Epithelial cell of esophagus (primary cell): ENCODE measurements at places on chromosomes 4 and X.

- peak; percentile 63 for DNase-seq
These were observed 63.9 kb downstream of the TRAPPC11 start for GRCh38 chr4:183722731-183723560.

DNA sequence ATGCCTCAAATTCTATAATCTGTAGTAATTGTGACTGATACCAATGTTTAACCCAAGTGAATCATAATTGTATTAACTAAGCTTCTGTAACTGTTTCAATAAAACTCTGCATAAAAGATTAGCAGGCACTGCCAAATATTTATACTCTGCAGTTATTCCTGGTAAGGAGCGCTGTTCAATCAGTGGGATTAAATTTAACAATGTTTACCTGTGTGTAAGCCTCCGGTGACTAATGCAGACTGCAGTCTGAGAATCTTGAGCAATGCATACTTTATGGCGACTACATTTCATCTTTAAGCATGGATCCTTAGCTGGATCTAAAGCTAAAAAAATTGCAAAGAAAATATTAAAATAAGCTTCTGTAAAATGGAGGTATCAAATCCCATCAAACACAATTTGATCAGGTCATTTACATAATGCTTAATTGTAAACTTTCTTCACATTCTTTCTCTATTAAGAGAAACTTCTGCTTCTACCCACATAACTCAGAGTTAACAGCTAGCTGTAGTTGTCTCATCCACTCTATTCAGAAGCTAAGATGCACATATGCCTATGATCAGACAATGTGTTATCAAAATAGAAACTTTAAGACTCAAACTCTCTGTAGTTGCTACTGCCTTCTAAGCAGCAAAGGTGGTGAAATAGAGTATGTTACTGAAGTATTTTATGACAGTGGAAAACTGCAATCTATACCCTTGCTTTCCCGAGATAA is 234.0 kb downstream of the SPOCK3 start:
- peak; percentile 90 for DNase-seq

GRCh38 chr4:88728146-88728545 is 30.5 kb upstream of the NAP1L5 start:
- no peak for DNase-seq

GRCh38 chrX:20756585-20756984 is 489.9 kb upstream of the RPS6KA3 start:
- no peak for DNase-seq

DNA sequence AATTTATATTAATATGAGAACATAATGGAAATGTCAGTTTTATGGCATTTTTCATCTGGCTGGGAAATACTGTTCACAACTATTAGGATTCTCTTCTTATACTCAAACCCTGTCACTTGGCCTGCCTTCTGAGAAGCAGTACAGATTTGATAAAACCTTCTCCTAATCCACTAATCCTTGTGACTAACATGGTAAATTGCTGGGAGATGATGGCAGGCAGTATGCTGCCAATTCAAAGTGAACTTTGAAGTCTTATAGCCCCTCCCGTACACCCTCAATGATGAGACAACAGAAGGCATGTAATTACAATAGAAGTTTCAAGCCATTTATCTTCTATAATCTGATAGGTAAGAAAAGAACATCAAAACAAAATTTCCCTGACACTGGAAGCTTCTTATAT is 36.9 kb downstream of the PAQR3 start:
- no peak for DNase-seq

- no peak for DNase-seq
These were observed 23.3 kb downstream of the PRKX start for GRCh38 chrX:3690140-3690539.

GRCh38 chrX:137234651-137235402 is 201.0 kb upstream of the GPR101 start:
- no peak for DNase-seq

DNA sequence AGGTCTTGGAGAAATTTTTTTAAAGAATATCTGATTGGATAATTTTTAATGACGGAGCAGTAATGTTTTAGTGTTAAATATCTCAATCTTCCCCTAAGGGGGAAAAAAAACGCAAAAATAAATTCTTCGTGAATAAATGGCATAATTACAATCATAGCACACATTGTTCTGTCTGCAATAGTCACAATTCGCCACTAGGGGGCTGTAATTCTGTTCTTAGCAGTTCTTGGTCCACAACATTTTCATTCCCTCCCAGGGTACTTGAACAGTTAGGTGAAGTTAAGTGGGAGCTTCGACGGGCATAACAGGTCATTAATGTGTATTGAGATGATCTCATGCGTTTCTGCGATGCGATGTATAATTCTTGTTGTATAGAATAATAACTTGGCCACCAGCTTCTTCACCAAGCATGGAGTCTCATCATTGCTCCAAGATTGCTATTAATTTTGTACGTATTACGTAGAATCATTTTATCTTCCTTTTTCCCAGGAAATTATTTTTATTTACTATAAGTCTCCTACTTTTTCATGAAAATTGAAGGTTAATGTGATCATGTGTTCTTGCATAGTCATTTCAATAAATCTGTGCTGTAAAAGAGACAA is 27.2 kb downstream of the HTR2C start:
- DNase-seq, result peak; percentile 44

- DNase-seq, result peak; percentile 92
These were observed 132.1 kb upstream of the LDB2 start for GRCh38 chr4:17030543-17030942.

GRCh38 chrX:47958761-47959342 is 44.9 kb downstream of the ZNF182 start:
- peak; percentile 1 for DNase-seq

- DNase-seq, result no peak
These were observed 125.9 kb downstream of the SHISA3 start for GRCh38 chr4:42523066-42523718.

DNA sequence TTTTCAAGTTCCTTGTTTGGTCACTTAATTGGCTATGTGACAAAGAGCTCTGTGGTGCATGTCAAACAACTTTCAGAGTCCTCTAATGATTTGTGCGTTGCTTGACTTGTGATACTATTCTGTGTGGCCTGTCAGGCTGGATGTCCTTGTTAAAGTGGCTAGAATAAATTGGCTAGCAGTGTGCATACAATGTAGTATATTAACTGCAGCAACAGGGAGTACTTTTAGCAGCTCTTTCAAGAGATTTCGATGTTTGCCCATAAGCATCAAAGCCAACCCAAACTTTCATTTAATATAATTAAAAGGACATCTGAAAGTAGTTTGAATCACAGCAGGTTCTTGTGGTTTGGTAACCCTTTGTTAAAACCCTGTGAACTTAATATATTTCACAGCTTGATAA is 718.9 kb downstream of the ADGRL3 start:
- DNase-seq, result no peak

GRCh38 chr4:143307531-143307930 is 29.1 kb upstream of the GAB1 start:
- peak; percentile 44 for DNase-seq

- peak; percentile 28 for DNase-seq
These were observed 54.1 kb downstream of the TXK start for GRCh38 chr4:48079972-48080391.

DNA sequence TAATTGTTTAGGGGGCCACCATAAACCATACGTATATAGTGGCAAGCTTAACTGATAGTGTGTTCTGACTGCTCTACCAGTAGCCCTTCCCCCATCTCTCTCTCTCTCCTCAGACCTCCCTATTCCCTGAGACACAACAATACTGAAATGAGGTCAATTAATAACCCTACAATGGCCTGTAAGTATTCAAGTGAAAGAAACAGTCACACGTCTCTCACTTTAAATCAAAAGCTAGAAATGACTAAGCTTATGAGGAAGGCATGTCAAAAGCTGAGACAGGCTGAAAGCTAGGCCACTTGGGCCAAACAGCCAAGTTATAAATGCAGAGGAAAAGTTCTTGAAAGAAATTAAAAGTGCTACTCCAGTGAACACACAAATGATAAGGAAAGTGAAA is 78.0 kb downstream of the PRDM5 start:
- no peak for DNase-seq

GRCh38 chr4:98828801-98829200 is 100.1 kb downstream of the EIF4E start:
- DNase-seq, result peak; percentile 37

GRCh38 chr4:7970361-7970946 is 30.8 kb upstream of the AFAP1 start:
- no peak for DNase-seq

GRCh38 chrX:20263474-20263873 is 3.2 kb downstream of the RPS6KA3 start:
- peak; percentile 22 for DNase-seq

- DNase-seq, result peak; percentile 86
These were observed 931.7 kb upstream of the HS3ST1 start for GRCh38 chr4:12360391-12360790.

DNA sequence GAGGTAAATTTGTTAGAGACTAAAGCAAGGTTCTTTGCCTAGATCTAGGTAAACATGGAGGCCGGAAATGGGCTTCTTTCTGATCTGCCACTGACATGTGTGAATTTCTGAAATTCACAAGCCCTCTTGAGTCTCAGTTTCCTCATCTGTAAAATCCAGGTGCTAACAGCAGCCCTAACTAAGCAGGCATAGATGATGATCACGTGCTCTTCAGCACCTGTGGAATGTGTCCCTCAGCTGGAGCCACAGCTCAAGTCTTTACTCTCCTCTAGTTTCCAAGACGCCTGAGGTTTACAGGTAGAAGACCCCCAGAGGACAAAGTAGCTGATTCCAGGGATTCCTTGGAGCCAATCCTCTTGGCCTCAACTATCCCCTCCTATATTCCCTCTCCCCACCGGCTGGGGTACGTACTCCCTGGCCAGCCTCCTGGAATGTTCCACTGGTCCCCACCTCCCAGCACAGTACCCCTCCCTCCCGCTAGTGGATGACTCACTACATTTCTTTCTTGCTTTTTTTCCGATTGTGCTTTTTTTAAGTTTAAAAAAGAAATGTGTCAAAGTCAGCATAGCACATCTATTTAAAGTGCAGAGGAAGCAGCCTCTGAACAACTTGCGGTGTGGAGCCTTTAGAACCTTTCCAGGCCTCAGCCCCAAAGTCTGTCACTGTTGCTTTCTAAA is 98.4 kb downstream of the PHKA2 start:
- no peak for DNase-seq

DNA sequence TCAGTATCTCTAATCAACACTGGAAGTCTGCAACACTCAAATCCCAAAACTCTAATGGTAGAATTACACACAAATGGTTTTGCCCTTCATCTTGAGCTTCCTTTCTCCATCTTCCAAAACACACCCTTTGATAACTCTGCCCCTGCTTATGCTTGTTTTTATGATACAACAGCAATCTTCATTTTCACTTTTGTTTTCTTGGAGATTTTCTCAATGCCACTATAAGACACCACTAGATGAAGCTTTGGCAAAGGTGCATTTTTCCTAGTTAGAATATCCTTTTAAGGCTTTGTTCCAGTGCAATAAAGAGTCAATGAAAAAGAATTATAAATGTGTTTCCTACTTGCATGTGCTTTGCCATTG is 472.4 kb upstream of the NWD2 start:
- no peak for DNase-seq

- no peak for DNase-seq
These were observed 2.3 kb downstream of the NAT8L start for GRCh38 chr4:2061186-2062131.

GRCh38 chr4:41628936-41629335 is 91.0 kb downstream of the LIMCH1 start:
- DNase-seq, result no peak

GRCh38 chr4:4299006-4299405 is 9.0 kb downstream of the ZBTB49 start:
- no peak for DNase-seq
